RPMI8226 (cell line): ENCODE measurements at places on chromosomes 4 and X.
A peak's percentile ranks its signal among the peaks of the same experiment; 100 is the strongest.

- no peak for DNase-seq
Observed at GRCh38 chr4:112144546-112145325, 518 bp upstream of the FAM241A start.

DNA sequence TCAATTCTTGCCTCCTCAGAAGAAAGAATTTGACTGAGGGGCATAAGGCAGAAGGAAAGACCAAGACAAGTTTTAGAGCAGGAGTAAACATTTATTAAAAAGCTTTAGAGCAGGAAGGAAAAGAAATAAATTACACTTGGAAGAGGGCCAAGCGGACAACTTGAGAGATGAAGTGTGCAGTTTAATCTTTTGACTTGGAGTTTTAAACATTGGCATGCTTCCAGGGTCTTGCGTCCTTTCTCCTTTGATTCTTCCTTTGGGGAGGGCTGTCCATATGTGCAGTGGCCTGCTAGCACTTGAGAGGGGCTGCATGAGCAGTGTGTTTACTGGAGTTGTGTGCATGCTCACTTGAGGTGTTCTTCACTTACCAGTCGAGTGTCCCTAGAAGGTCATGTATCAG lies 275.8 kb upstream of the IL1RAPL1 start:
- DNase-seq = no peak

- no peak for DNase-seq
Observed at GRCh38 chr4:55904576-55904975, 44.2 kb upstream of the CEP135 start.

DNA sequence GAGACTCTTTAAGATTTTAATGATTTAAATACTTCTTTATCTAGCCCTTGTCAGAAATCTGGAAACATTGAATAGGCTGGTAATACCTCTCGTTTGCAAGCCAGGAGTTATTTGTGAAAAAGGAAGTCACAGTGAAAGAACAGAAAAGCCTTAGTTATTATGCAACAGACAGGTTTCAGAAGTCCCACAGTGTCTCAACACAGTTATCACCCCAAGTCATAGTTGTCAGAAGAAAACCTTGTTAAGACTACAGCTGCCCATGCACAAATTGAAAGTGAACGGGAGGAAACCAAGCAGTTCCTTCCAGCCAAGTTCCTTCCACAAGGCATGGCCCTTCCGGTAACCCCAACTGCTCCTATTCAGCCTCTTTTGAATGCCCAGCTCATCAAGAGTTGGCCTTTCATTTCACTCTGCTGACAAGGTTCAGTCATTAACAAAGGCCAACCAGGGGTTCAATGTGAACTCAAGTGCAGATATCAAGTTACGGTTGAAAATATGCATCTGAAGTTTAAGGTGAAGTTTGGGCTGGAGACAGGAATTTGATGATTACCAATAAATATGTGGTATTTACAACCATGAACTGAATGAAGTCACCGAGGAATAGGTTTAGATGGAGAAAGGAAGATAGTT lies 15.6 kb downstream of the ALPK1 start:
- no peak for DNase-seq

DNA sequence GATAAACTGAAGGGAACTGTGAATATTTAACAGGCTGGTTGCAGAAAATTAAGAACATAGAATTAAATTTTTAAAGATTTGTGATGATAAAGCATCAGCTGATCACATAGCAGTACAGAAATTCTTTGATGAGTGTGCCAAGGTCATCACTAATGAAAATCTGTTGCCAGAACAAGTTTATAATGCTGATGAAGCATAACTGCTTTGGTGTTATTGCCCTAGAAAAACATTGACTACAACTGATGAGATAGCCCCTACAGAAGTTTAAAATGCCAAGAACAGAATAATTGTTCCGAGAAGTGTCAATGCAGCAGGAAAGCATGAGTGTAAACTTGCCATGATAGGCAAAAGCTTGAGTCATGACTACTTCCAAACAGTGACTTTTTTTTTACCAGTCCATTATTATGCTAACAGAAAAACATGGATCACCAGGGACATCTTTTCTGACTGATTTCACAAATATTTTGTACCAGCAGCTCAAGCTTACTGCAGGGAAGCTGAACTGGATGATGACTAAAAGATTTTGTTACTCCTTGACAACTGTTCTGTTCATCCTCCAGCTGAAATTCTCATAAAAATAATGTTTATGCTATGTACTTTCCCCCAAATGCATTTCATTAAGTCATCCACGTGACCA lies 1136.6 kb downstream of the FAT4 start:
- DNase-seq = no peak

- DNase-seq = no peak
Observed at GRCh38 chr4:37430718-37431416, 186.3 kb downstream of the NWD2 start.

DNA sequence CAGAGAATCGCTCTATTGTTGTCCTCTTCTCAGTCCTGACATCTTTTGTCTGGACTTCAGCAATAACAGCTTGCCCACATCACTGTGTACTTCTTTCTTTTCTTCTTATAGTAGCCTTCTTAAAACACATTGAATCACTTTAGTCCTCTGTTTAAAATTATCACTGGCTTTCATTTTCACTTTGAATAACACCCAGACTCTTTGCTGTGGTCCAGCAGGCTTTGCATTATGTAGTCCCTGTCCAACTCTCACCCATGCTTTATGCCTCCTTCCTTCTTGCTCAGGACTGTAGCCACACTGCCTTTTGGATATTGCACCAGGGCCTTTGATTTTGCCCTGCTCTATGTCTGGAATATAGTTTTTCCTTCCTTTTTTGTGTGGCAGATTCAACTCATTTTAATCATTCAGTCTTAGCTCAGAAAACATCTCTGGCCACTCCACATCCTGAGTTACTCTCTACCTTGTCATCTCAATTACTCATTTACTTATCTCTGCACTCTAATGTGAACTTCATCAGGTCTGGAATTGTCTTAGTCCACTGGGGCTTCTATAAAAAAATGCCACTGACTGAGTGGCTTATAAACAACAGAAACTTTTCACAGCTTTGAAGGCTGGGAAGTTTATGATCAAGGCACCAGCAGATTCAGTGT lies 168.2 kb downstream of the C4orf33 start:
- DNase-seq = no peak

DNA sequence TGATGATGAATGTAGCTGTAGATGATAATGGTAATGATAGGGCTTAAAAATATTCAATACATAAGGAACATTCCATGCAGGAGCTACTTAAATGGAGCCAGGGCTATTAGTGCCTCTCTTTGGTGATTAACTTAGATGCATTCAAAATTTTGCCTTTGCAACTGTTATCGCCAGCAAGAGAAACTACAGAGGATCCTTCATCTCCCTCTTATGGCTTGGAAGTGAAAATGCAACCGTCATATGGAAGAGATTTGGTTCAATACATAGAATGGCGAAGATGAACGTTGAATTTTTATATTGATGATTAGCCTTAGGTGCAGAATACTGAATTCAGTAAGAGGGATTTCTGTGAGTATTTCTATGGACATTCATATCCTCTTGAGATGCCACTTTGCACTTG lies 134.5 kb upstream of the NLGN4X start:
- no peak for DNase-seq

DNA sequence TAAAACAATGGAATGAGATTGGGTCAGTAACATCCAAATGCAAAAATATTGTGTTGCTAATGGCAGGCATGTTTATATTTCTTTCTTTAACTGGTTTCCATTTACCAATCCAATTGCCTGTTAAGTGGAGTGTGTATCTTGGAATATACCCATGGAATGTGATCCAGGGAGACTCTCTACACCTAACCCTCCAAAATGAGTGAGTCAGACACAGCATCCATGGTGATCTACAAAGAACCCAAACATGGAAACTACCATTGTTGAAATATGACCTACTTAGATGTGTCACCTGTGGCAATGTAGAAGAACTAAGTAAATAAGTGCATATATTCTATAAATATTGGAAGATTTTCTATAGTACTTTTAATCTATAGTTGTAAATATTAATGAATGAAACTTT lies 110.3 kb downstream of the AREG start:
- DNase-seq = no peak

DNA sequence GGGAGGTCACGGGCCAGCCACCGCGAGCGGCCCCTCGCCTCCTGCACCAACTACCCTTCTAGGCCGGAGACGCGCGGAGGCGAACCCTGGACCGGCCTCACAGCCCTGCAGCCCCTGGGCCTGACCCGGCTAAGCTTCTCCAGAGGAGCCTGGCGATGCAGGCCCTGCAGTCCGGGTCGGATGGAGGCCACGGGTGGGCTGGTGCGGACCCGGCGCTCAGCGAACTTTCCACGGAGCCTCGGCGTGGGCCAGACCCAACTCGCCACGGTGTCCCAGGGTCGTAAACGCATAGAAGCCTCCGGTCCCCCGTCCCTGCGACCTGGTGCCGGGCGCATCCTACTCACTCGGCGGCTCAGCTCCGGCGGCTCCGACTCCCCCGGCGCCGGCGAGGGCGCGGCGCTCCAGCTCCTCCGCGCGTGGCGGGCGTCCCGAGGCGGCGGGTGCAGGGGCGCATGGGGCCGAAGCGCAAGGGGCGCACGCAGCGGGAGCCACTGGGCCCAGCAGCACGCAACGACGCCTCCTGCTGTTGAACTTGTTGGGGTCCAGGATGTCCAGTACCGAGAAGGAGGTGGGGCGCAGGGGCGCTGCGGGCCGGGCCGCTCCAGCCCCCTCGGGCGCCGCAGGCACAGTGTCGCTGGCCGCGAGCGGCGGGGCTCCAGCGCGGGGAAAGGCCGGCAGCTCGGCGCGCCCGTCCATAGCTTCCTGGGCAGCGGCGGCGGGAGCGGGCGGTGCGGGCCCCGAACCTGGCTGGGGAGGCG lies 427 bp downstream of the NKX1-1 start:
- DNase-seq = no peak

DNA sequence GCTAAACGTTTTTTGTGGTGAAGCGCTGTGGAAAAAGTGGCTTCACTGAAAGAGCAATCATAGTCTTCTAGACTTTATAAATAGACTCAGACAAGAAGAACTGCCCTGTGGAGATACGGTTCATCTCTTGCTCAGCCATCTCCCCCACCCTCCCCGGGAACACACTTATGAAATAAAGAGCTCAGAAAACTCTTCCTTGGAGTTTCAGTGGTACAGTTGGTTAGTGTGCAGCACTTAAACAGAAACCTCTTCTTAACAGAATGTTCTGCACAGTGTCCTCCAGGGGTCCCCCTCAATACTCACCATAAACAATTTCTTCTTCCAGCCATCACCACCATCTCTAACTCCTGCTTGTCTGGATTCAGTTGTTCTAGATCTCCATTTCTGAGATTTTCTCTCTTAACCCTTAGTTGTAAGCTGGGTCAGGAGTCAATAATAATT lies 313.0 kb downstream of the ARHGAP10 start:
- DNase-seq = no peak

DNA sequence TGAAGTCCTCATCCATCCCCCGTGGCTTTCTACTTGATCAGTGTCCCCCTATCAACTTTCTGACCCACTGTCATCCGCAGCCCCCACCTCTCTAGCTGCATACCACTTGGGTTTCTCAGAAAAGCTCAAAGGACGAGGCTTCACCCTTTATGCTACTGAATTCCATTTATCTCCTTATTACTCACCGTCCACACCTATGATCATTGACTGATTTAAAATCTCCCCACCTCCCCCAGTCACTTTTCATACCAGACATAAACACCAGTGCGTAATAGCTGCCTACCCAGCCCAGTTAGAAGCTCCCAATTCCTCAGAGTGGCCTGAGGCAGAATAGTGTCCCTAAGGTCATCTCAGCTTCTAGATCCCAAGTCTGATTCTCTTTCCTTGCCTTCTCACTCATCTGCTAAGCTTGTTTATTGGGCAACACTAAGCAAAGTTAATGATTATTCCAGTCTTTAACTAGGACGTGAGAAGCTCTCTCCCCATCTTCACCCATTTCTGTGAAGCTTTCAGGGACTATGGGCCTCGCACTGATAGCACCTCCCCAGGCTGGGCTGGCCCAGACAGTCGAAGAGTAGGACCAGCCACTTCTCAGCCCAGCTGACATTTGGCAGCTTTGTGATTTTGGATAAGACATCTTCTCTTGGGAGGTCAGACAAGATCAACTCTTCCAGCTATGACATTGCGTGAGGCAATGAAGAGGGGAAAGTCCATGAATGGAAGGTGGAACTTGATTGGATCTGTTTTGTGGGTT lies 7.2 kb upstream of the DDX60L start:
- no peak for DNase-seq

- no peak for DNase-seq
Observed at GRCh38 chr4:129822701-129823100, 726.7 kb downstream of the C4orf33 start.

GRCh38 chr4:84366907-84367306 lies 132.2 kb downstream of the NKX6-1 start:
- no peak for DNase-seq

GRCh38 chrX:3526071-3526470 lies 179.6 kb upstream of the MXRA5 start:
- DNase-seq = no peak

DNA sequence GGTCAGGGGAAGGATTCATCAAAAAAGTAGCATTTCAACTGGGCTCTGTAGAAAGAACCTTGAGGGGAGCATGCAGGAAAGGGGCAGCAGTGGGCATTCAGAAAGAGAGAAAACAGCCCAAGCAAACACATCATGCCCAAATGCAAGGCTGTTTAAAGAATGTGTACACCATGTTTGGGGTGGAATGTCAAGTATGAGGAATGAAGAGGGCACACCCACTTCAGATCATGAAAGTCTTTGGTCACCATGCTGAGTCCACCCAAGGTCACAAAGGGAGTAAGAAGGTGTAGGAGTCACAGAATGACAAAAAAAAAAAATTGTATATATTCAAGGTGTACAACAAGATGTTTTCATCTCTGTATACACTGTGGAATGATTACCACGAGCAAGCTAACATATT lies 9.4 kb downstream of the S100G start:
- no peak for DNase-seq

- peak; percentile 26 for DNase-seq
Observed at GRCh38 chr4:85778632-85779131, 303.7 kb downstream of the ARHGAP24 start.

DNA sequence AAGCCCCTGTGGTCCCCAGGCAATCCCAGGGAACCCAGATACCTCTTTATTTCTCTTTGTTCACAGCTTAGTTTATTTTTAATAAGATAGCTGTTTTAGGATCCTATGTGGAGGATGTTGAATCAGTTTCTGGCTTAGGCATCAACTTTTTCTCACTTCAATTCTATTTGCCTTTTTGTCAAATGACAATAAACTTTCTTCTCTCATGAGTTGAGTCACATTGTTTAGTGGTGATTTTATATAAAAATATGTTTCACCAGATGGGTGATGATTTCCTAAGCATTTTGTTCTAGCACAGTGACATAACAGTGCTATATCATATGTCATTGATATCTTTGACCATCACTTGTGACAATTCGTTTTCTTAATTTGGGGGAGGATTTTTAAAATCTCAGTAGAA lies 198.1 kb upstream of the PUDP start:
- DNase-seq = no peak

- no peak for DNase-seq
Observed at GRCh38 chr4:1981251-1982058, 27.3 kb downstream of the NELFA start.

GRCh38 chrX:47358387-47359065 lies 11.9 kb upstream of the ZNF157 start:
- peak; percentile 23 for DNase-seq
